Spinal cord (tissue), 10 donors: ENCODE measurements at places on chromosomes 11 and 22. TPM values are rescaled to one million over a fixed set of nuclear protein-coding genes. Genes with fewer than 3 reads are reported as not detected.

KCNJ11 gene
- total RNA-seq: 2.1 TPM

- no peak for DNase-seq
These were observed 17.2 kb downstream of the IGSF9B start for GRCh38 chr11:133939558-133939957.

DNA sequence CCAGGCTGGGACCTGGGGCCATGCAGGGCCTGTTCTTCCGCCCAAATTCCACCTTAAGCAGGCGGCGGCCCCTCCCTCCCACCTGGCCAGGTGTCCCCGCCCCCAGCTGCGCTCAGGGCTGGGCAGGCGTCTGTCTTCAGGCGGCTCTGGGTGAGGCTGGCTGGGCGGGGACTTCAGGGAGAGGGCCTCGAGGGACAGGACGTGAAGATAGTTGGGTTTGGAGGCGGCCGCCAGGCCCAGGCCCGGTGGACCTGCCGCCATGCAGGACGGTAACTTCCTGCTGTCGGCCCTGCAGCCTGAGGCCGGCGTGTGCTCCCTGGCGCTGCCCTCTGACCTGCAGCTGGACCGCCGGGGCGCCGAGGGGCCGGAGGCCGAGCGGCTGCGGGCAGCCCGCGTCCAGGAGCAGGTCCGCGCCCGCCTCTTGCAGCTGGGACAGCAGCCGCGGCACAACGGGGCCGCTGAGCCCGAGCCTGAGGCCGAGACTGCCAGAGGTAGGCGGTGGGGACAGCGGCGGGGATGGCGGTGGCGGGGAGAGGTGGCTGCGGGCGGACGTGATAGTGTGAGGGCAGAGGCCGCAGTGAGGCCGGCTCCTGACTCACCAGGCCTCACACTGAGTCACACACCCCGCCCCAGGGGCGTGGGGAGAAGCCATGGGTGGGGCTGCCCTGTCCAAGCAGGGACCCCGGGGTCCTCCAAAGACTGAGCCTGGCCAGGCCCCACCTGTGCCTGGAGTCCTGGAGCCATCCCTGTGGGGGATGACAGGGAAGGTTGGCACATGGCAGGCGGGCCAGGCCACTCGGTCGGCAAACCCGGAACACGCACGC is at the start of gene PKP3:
PKP3 (plus strand) TSS at position 176 of the 824 bp plus-strand sequence; CDS start at position 260, 84 bp downstream.
- no peak for DNase-seq

PTGDR2 gene
- total RNA-seq: 1.2 TPM

LAMTOR1 gene
- 43.6 TPM for total RNA-seq

ANKK1 gene
- total RNA-seq: 0.20 TPM

TPBGL gene
- 0.20 TPM for total RNA-seq

CST6 gene
- 0.17 TPM for total RNA-seq

DNA sequence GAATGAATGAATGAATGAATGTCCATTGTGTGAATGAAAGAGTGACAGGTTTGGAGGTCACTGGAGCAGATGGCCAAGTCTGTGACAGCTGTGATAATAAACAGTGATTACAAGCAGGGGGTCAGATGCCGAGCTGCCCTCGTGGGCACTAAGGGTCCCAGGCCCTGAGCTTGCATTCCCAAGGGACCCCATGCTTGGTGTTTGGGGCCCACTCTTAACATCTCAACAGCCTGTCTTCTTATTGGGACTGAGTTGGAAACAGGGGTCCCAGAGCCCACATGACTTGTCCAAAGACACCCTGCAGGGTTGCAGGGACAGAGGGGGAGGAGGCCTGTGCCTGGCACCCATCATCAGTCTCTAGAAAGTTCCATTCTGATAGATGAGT is 12.0 kb upstream of the ANO1 start:
- no peak for DNase-seq

DNA sequence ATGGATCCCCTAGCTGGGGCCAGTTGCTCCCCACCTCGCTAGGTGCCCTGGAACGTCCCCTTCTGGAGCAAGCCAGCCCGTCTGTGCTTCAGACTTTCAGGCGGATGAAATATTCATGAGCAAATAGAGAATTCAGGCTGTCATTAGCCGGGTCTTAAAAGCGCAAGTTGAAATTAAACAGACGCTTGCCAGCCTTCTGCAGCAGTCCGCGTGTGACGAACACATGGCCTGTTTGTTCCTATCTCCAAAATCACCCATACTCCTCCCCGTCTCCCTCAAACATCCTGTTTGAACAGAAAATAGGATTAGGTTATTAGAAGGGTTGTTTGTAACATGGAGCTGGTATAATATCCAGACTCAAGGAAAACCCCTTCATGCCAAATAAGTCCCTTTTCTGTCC is 38.7 kb downstream of the MYO18B start:
- no peak for DNase-seq

GRCh38 chr11:64176751-64177150 is 9.2 kb upstream of the STIP1 start:
- no peak for DNase-seq

- no peak for DNase-seq
These were observed 45.7 kb upstream of the SHANK2 start for GRCh38 chr11:71298016-71298550.

GRCh38 chr22:50656122-50657070 is 16.2 kb upstream of the SHANK3 start:
- no peak for DNase-seq

OR8A1 gene
- total RNA-seq: not detected

TCIRG1 gene
- 33.5 TPM for total RNA-seq

- DNase-seq: no peak
These were observed 31.4 kb downstream of the LRP5 start for GRCh38 chr11:68343761-68344256.
